Head of caudate nucleus (tissue), 42 donors: ENCODE measurements at places on chromosomes 5 and 9.

DNA sequence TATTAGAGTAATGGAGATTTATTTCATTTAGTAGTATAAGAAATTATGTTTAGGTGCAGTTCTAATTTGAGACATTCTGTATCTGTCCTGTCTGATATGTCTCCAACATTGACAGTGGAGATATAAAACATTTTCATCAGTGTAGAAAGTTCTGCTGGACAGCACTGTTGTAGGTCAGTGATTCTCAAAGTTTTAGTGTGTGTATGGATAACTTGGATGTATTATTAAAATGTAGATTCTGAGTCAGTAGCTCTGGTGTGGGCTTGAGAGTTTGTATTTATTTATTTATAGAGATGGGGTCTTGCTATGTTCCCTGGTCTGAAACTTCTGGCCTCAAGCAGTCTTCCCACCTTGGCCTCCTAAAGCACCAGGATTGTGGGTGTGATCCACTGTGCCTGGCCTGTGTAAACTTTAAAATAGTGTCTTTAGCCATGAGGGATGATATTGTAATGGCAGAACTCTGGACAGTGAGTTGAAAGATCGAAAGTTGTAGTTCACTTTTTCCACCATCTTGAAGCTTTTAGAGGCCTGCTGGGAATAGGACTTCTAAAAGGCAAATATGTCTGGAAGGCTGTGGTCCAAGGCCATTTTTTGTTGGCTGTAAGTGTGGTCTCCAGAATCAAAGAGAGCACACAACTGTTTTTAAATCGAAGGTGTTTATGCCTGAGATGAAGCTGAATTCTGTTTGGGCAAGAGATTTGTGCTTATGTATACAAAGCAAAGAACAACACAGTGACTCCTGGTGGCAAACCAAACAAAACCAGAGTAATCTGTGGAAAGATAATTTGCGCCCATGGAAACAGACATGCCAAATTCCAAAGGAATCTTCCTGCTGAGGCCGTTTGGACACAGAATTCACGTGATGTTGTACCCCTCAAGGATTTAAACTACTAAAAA is 12.4 kb downstream of the UBAP1 start:
- no peak for DNase-seq

DNA sequence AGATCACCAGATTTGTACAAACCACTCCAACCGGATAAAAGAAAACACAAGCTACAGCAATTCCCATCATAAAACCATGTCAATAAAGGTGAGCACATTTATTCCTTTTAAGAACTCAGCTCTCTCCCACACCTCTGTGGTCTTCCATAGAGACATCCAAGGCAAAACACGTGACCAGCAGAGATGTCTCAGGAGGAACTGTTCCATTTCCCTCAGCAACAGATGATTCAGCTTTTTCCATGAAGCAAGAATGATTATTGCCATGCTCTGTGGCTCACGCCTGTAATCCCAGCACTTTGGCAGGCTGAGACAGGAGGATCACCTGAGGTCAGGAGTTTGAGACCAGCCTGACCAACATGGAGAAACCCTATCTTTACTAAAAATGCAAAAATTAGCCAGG is 15.8 kb downstream of the GZMK start:
- DNase-seq: no peak

DNA sequence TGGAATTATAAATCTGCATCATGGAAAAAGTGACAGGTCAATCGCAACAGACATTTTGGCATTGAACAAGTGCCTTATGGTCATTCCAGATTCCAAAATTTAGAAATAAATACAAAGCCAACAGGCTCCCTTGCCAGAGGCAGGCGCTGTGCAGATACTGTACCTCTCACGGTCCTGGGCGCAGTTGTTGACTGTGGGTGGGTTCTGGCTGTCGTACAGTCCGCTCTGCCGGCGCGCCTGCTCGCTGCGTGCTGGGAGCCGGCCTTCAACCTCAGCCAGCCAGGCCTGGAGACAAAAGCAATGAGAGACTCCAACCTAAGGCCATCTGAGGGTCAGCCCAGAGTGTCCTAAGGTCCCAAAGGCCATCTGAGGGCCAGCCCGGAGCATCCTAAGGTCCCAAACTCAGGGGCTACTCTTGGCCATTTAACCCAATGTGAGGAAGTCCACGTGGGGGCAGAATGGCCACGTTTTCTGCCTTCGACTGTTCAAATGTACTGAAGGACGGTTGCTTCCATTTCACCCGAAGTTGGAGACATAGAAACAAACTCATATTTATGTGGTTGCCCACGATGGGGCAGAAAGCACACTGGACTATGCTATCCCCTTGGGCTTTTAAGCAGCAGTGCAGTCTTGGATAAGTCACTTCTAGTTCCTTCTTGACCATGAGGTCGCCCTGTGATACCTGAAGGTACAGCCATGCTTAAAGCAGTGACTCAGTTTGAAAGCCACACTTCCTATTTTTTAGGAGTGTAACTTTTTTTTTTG is 65.2 kb downstream of the USP20 start:
- no peak for DNase-seq

DNA sequence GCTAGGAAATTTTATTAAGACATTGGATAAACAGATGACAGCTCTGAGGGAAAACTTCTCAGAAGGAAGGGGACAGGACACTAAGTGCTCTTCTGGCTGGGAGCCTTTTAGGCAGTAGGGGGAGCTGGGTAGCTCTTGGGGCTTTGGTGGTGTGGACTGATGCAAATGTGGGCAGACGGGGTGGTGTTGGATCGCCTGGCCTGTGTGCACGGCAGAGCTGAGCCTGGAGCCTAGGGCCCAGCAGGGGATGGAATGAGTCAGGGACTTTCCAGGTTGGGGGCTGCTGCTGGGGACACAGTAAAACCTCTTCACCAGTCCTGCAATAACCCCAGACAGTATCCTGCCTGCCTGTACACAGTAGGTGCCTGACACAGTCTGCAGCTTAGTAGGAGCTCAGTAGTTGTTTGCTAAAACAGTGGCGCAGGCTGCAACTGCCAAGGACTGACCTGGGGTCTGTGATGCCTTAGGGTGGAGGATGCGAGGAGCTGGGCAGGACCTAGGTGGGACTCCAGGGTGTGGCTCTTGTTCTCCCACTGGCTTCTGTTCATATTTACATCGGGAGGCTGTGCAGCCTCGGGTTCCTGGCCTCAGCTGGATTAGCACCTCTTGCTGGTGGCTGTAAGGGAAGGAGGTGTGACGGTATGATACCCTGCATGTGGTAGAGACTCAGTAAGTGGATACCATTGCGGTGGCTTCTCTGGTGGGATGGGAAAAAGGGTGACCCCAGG is 83.8 kb downstream of the DAB2IP start:
- DNase-seq: no peak

- no peak for DNase-seq
Measured at GRCh38 chr5:75169516-75169915, 67.2 kb downstream of the ANKRD31 start.

DNA sequence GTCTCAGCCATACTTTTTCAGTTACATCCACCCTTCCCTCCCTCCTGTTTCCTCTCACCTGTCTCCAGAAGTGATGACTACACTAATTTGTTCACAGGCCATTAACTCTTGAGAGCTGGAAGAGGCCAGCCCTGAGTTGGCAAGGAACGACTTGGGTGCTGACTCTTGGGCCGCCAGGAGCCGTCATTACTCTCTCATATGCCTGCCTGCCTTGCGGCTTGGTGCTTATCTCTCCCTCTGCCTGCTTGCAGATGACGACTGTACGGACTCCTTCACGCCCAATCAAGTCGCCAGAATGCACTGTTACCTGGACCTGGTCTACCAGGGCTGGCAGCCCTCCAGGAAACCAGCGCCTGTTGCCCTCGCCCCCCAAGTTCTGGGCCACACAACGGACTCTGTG is 66.1 kb downstream of the PAPPA start:
- no peak for DNase-seq

GRCh38 chr5:72417333-72418062 is 89.7 kb downstream of the ZNF366 start:
- no peak for DNase-seq

GRCh38 chr9:132551556-132551955 is 30.9 kb upstream of the BARHL1 start:
- DNase-seq: no peak

- no peak for DNase-seq
Measured at GRCh38 chr5:53265043-53265442, 155.5 kb upstream of the MOCS2 start.

- no peak for DNase-seq
Measured at GRCh38 chr5:142322747-142323479, 1.9 kb downstream of the SPRY4 start.

DNA sequence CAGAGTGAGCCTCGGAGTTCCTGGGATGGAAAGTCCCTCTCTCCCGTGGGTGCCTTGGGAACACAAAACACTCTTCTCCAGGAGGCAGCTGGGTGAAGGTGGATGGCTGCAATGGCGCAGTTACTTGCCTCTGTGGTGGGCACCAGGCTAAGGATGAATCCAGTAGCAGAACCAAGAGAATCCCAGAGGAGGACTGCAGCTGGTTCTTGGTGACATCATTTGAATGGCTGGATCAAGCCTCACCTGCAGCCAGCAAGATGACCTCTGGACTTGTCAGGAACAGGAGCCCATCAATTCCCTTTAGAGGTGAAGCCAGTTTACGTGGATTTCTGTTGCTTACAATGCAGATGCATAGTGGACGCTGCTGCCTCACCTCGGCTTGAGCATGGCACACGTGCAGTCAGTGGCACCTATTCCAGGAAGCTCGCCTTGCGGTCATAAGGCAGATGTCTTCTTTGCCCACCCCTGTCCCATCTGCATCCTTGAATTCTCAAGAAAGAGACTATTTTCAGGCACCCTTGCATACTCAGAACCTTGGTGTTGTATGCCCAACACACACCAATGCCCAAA is 34.1 kb upstream of the ADAMTS2 start:
- DNase-seq: no peak

GRCh38 chr9:134271338-134272301 is 54.6 kb upstream of the RXRA start:
- DNase-seq: no peak

DNA sequence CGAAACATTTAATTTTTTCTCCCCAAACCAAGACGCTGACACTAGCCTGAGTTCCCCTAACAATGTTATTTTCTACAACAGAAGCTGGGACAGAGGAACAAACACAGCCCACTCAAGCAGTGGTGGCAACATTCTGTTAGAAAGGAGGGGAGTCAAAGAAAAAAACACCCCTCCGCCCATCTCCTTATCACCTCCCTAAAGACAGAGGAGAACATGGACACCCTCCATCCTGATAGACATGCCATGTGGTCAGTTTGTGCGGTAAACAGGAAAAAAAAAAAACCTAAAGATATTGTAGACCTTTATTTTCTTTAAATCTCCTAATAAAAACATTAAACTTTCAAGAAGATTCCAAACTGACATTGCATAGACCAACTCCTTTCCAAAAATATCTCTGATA is 2.9 kb upstream of the DPM2 start:
- DNase-seq: no peak

DNA sequence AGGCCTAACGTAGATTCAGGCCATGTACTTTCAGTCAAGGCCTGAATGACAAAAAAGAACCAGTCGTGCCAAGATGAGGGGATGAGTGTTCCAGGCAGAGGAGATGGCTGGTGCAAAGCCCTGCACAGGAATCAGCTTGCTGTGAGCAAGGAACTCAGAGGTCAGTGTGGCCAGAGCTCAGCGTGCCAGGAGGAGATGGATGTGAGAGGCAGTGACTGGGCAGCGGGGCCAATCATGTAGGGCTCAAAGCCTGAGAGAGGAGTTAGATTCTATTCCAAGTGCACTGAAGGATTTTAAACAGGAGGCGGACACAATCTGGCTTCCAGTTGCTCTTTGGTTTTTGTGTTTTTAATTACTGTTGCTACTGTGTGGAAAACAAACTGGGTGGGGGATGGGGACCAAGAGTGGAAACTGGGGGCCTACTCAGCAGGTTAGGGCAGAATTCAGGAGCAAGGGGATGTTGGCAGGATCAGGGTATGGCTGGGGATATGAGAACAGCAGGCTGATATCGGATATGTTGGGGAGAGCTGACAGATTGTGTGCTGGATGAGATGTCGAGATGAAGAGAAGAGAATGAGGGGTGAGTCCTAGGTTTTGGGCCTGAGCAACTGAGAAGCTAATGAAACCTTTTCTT is 64.3 kb downstream of the ANGPTL2 start:
- DNase-seq: peak; percentile 60

GRCh38 chr9:129458663-129459546 is 162.0 kb downstream of the C9orf50 start:
- peak; percentile 85 for DNase-seq

DNA sequence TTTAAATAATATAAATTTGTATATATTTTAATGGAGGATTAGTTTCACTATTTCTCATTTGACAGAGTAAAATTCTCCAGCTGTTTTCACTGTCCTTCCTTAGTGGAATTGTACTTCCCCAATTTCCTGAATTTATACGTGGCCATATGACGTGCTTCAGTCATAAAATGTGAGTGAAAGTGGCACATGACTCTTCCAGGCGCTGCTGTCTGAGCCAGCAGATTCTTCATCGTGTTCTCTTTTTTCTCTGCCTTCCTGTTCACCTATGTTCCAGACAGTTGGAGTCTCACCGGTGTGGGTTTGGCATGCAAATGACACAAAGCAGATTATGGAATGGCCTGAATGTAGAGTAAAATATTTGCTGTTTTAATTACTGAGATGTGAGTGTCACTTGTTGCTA is 684.1 kb downstream of the SEMA5A start:
- no peak for DNase-seq

DNA sequence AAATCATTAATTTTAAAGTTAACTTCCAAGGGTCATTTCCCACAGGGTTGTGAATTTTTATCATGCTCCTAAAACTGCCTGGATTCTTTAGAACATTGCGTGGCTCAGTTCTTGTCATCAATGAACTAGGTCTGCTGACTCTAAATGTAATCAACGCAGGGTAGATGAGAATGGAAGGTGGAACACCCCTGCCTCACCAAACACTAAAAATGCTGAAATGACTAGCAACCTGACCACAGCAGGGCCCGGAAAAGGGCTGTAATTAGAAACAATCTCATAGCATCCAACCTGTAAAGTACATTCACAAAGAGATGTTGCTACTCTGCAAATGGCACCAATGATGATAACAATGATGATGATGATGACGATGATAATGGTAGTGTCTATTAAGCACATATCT is 356.9 kb downstream of the DEPDC1B start:
- no peak for DNase-seq

- DNase-seq: no peak
Measured at GRCh38 chr5:122507581-122507980, 195.5 kb downstream of the SNCAIP start.

- DNase-seq: no peak
Measured at GRCh38 chr5:168898247-168898911, 319.2 kb upstream of the PANK3 start.
